ENCODE measurements at places on chromosomes 1 and 21.

- no peak for DNase-seq
Measured at GRCh38 chr1:9420835-9421532, 118.3 kb upstream of the SLC25A33 start.

DNA sequence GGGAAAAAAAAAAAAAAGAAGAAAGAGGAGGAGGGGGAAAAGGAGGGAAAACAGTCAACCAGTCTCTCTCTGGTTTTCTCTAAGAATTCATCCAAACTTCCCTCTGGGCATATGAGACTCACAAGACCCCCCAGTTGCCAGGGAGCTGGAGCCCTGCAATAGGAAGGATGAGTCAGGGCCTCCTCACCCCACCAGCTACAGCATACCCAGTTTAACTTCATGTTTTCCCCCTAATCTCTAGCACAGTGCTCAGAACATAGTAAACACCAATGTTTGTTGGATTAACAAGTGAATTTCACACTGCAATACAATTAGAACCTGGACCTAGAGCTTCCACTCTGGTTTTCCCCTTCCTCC is 7.8 kb downstream of the F11R start:
- DNase-seq = no peak

DNA sequence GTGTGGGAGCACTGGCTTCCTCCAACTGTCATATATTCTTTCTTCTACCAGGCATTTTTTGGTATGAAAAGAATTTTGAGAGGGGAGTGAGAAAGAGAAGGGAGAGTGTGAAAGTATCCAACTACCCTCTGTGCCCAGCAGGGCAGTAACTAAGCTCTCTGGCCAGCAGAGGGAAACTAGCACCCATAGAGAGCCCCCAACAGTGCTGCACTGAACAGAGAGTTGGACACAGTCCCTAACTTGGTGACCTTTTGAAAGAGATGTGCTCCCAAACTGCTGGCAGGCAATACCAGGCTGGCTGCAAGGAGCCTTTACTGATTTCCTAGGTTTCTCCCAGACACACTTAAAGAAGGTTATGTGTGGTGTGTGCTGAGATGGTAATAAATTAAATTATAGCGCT is 118.8 kb upstream of the PBX1 start:
- DNase-seq = no peak

DNA sequence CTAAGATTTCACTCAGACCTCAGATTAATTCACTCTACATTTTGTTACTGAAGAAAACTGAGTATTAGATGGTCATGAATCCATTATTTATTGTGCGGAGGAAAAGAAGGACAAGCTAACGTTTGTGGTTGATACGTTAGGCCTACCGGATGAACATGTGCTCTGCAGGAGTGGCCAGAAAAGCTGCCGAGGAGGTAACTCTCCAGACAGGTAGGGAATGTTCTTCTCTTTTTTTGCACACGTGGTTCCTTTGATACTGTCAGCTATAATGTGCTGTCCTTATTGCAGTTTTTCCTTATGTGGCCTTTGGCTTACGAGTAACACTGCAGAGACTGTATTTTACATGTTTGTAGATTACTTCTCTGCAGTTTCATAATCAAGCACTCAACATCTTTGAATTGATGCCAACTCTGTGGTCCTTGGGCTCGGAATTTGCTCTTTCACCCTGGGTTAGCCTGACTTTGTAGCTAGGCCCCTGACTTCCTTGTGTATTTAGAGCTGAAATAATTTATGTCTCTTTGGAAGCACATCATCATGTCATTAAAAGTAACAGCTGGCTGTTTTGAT is 13.6 kb downstream of the MTR start:
- DNase-seq = no peak

DNA sequence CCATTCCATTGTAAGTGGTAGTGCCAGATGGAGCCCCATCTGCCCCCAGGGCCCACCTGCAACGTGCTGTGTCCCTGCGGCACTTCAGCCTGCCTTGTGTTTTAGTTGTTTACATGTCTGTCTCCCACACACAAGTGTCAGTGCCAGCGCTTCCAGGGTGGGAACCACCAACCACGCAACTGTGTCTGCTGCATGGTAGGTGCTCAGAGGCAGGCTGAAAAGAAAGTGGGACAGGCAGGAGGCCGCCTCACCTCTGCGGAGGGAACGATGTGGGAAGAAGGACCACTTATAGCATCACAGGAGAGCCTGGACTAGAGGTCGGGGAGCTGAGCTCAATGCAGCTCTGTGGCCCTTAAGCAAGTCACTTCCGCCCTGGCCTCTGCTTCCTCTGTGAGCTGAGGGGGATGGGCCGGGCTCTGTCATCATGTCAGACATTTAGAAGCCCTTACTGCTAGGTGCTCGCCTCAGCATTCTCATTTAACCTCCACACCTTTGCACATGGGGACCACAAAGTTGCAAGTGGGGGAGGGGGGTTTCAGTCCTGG is 17.9 kb downstream of the SLC9A1 start:
- no peak for DNase-seq

GRCh38 chr1:33802268-33802667 is 61.6 kb upstream of the HMGB4 start:
- DNase-seq = no peak

DNA sequence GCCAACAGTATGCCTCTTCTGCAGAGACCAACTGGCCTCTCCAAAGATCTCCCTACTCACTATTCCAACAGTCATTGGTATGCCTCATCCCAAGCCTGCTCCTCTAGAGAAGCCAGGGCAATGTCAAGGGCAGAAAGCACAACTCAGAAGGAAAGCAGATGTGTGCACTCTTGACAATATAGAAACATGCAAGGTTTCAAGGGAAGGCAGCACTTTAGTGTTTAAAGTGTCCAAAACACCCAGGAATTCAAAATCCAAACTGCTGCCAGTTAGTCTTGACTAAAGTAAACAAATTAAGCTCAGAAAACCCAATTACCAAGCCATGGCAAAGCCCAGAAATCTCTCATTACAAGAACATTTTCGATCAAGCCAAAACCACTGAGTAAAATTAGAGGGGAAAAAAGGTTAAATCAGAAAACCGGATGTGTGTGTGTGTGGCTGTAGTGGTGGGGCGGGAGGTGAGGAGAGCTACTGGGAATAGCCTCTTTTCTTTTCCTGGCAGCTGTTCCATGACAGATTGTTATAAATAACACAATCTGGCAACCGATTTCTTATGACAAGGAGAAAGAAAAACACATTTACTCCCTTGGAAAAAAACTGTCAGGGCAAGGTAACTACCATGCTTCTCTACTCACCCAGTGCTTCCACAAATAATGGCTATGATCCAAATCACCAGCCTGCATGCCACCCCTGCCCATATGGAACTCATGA is 39.2 kb downstream of the EIF2B3 start:
- DNase-seq = no peak

GRCh38 chr1:165910764-165911421 is 83.5 kb downstream of the UCK2 start:
- DNase-seq = no peak

DNA sequence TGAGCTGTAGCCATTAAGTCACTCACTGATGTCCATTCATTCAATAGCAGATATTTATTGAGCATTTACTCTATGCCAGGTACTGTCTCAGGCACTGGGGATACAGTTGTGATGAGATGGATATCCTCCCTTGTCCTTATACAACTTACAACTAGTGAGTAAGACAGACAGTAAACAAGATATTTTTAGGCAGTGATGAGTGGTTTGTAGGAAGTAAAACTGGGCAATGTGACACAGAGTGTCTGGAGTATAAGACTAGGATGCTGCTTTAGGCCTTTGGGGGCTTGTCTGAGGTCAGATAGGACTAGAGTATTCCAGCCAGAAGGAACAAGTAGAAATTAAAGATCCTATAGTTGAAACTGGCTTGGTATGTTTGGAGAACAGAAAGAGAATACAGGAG is 41.4 kb downstream of the NOS1AP start:
- DNase-seq = no peak
